ENCODE measurements at places on chromosomes 6 and 20.

GRCh38 chr6:34159844-34160243 is 14.0 kb upstream of the GRM4 start:
- DNase-seq, result no peak

- DNase-seq, result no peak
Observed at GRCh38 chr6:134621858-134622257, 303.9 kb upstream of the SGK1 start.

DNA sequence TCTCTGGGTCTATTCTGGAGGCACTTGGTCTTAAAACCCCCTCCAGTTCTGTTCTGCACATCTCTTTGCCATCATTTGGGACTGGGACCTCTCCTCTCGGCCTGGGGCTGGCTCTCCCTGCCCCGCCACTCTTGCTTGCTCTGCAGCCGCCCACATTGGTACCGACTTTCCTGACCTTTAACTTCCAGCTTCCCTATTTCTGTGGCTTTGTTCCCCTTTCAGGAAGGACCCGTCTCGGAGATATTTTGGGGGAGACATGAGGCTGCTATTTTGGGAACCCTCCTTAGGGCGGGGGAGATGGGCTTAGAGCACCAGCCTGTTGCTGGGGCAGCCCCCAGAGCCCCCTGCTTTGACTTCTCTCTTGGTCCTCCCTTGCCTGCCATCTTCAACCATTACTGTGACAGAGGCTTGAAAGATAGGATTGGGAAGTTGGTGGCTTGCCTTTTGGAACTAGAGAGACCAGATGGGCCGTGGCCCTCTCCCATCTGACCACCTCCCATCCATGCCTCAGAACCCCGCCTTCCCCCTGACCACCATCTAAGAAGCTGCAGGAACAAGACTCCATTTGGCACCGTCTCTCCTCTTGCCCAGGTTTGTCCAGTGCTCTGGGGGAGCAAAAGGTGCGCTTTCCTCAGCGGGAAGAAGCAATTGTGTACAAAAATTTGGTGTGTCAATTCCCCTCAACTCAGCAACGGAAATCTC is 914 bp downstream of the TREM2 start:
- no peak for DNase-seq

DNA sequence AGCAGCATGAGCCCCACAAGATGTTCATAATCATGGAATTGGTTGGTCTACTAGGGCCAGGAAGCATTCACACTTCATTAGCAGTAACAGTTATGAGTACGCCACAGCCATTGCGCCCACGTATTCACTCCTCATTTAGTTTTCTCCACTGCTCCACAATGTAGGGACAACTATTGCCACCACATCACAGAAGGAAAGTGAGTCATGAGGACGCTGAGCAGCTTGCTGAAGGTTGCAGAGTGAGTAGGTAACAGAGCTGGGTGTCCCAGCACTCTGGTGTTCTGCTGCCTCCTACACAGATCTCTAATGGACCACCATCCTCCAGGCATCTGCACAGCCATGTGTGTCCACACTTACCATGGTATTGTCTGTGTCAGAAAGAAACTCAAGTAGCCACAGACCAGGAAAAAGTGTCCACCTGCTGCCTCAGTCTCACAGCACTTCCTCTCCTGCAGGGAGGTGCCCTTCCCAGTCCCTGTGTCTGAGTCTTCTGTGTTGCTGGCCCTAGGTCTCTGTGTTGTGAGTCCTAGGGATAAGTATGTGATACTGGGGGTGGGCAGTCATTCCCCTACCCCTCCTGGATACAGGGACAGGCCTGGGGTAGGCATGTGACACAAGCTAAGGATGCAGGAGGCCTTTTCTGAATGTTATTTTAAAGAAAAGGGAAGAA is 103.9 kb downstream of the TTLL2 start:
- DNase-seq, result no peak

DNA sequence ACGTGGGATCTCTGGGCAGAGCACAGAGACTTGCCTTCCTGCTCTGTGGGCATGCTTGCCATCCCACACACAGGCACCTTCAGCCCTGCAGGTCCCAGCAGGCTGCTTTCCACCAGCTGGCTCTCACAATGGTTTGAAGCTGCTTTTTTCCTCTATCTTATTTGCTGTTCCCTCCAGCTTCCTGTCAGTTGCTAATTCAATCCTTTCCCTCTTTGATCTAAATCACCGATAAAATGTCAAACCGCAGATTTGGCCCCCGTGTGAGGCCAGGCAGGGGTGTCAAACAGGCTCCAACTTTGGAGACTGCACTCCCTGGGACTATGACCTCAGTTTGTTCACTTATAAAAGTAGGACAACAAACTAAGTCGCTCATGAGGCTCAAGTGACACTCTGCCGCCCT is 40.6 kb upstream of the PCMTD2 start:
- no peak for DNase-seq

GRCh38 chr6:123027408-123027807 is 31.4 kb downstream of the CLVS2 start:
- DNase-seq, result no peak

DNA sequence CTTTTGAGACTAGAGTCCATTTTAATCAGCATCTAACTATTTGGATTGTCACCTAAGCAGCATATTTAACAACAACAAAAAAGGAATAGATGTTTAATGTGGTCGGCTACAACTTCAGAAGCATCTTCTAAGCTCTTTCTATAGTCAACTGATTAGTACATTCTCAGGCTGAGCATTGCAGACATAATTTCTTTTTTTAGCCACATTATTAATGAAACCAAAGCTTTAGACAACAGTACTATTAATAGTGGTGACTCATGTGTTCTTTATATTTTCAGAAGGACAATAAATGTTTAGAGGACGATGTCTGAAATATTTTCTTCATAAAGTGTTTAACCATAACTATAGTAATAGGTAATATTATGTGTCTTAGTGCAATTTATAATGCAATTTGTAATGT is 52.4 kb downstream of the TPD52L1 start:
- DNase-seq, result no peak

- DNase-seq, result no peak
Observed at GRCh38 chr6:137452333-137452894, 41.8 kb downstream of the OLIG3 start.

- no peak for DNase-seq
Observed at GRCh38 chr6:99768166-99768565, 161.5 kb downstream of the PRDM13 start.

DNA sequence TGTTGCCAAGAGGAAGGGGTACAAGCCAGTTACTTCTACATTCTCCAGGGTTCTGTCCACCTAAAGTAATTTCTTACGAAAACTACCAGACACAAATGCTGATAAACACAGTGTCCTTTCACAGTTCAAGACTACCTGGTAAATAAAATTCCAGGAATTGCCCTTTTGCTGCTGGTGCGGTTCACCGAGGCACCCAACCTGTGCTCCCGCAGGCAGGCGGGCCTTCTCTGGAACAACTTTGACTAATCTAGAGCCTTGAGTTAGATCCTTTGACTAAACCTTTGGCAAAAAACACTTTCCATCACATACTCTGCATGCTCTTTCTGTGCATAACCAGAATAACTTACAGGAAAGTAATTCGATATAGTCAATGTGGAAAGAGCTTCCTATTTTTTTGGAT is 107.0 kb downstream of the HUS1B start:
- no peak for DNase-seq

DNA sequence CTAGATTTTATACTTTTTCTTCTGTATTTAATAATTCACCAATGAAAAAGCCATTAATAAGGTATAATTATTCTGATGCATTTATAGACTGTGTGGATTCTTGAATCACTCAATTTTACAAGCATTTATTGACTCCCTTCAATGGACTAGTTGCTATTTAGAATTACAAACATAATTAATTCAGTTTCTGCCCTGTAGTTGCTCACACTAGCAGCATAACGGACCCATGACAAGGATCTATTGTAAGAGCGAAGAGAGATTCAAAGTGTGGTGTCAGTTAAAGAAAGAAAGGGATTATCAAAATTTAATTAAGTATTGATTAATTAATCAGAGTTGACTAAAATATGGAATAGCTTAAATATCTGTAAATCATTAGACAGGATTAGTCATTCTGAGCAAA is 602.6 kb upstream of the PTCHD4 start:
- DNase-seq, result no peak

DNA sequence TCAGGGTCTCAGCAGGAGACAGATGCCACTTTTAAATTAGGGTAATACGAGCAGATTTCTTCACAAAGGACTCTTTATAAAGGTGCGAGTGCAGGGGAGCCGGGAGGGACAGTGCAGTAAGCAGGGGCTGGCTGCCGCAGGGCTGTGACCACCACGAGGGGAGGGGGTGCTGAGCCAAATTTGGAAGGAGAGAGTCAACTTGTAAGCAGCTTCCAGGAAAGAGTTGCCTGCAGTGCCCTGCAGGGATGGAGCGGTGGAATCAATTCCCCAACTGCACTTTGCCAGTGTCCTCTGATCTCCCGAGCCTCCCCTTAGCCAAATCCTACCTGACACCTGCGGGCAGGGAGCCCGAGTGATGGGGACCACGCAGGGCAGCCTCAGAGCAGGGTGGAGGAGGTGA is 13.9 kb upstream of the CCDC167 start:
- DNase-seq, result no peak

DNA sequence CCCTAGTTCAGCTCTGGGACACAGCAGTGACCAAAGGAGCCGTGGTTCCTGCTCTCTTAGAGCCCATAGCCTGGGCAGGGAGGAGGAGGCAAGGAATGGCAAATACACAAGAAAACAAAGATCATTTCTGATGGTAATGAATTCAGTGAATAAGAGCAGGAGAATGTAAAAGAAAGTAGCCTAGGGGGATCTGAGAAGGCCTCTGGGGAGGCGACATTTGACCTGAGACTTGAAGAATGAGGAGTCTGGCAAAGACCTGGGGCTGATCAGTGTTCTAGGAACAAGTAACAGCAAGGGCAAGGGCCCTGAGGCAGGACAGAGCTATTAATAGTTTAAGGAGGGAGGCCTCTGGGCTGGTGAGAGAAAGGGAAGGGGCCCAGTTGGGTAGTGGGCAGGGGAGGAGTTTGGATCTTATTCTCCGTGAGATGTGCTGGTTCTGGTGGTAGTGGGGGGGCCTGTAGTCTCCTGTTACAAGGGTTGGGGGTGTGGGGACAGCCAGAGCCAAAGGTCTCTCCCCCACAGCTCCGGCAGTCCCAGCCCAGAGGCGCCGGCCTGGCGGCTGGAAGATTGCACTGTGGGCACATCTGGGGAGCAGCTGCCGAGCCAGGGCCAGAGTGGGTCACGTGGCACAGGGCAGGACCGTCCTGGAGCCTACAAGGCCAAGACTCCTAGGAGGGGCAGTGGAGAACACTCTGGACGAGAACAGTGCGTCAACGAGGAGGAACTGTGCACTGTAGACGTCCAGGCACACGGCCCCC is 9.3 kb upstream of the ID1 start:
- DNase-seq, result no peak

- DNase-seq, result no peak
Observed at GRCh38 chr6:170429450-170429849, 122.9 kb downstream of the FAM120B start.

DNA sequence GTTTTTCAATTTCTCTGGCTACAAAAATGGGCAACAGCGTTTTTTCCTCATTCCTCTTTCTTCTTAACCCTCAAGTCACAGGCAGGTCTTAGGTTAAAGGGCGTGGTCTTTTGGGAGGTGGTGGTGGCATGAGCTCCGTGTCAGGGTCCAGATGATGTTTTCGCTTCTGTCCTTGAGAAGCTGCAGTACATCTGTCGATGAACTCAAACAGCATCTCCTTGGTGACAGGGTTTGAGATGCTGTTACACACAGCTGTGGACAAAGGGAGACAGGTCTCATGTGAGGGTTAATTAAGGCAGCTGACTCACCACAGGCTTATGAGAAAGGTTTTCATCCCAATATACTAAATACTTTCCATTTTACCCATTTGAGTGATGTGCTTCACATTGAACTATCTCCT is 350.8 kb downstream of the RNGTT start:
- peak; percentile 88 for DNase-seq

- no peak for DNase-seq
Observed at GRCh38 chr6:17484201-17484849, 90.9 kb downstream of the CAP2 start.

GRCh38 chr6:25899580-25900408 is 25.8 kb upstream of the SLC17A3 start:
- no peak for DNase-seq

DNA sequence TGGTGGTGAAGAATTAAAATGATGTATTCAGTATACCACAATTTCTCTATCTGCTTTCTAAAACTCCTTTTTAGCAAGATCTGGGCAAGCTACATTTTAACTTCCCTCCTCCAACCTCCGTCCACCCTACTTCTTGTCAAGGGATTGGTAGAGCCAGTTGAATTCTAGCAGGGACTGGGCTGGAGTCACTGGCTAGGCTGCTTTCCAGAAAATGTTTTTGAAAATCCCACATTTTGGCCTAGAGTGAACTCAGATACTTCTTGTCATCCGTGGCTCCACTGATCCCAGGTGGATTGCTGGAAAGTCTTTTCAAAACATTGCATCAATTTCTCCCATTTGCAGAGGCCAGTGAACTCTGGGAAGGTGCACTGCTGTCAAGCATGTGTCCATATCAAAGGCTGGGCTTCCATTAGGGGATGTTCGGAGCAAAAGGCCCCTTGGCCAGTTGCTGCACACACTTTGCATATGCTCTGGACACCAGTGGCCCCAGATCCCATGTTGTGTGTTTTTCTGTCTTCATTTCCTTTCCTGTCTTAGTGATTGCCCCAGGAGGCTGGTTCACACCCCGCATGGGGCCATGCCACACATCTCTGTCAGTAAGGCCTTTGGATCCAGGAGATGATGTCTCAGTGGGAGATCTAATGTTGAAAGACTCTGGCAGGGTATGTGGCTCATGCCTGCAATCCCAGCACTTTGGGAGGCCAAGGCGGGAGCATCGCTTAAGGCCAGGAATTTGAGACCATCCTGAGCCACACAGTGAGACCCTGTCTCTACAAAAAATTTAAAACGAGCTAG is 11.3 kb upstream of the KCNK16 start:
- DNase-seq, result no peak

DNA sequence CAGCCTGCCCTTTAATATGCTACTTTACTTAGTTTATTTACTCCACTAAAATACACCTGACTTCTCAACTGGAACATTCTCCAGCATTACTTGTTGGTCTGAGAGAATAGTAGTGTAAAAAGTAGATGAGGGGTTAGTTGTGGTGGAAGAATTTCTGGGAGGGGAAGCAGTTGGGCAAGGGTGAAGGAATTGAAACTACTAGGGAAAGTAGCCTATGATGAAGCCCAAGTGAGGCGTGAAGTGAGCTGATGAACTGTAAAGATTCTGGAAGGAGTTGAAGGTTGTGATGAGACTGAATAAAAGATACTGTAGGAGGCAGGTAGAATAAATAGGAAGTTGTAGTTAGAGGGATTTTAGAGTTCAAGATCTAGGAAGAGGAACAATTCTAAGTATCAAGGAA is 72.5 kb downstream of the ITCH start:
- peak; percentile 13 for DNase-seq
